ENCODE measurements at places on chromosomes 5 and 9.

GRCh38 chr5:77214151-77214550 lies 3.7 kb downstream of the PDE8B start:
- DNase-seq, result no peak

- no peak for DNase-seq
These were observed 116.0 kb downstream of the AUH start for GRCh38 chr9:91245431-91246313.

DNA sequence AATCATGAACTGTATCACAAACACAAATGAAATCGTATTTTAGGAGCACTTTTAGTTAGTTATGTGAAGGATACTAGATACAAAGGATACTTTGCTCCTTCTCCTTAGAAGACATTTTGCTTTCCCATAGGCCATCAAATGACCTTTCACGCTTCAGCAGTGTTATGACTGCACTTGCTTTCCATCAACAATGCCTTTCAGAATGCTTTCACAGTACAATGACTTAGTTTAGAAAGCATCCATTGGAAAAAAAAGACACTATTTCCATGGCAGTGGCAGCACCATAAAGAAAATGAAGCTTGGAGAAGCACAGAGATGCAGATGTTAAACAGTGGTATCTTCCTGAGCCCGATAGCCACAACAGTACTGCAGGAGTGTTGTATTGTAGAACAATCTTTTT lies 203.9 kb downstream of the PCSK1 start:
- no peak for DNase-seq

DNA sequence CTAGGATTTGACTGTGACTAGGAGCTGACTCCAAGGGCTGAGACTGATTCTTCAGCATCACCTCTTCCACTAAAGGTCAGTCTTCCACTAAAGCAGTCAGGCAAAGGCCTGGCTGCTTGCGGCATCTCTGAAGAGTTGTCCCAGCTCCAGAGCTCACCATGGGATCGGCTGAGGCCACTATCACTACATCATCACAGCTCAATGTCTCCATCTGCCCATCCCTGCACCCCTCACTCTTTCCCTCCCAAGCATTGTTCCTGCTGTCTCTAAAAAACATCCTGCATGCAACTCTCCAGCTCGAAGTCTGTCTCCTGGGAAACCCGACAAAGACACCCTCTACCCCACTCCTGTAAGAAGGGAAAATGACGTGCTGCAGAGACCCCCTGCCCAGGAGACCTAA lies 15.5 kb upstream of the WWC1 start:
- DNase-seq, result no peak

DNA sequence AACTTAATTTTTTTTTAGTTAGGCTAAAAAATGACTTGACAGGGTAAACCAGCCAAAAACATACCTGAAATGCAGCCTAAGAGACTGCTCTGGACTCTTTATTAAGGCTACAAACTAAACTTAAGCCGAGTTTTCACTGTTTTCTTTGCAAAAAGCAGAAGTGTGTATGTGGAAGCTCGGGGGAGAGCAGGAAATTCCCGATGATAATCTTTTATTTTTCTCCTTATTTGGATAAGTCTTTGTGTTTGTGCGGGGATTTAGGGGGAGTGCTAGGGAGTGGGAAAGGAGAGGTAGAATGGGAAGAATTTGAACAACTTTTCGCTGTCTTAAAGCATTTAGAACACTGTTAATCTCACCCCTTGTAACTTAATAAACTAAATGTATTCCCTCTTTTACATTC lies 30.7 kb upstream of the GPR21 start:
- peak; percentile 12 for DNase-seq

GRCh38 chr9:113581865-113582697 lies 118.6 kb downstream of the RGS3 start:
- no peak for DNase-seq

- DNase-seq, result no peak
These were observed 137.6 kb downstream of the CCDC192 start for GRCh38 chr5:127840809-127841208.

GRCh38 chr5:72703876-72704275 lies 112.6 kb upstream of the TNPO1 start:
- DNase-seq, result no peak

GRCh38 chr5:154505567-154505966 lies 27.5 kb upstream of the HAND1 start:
- no peak for DNase-seq

DNA sequence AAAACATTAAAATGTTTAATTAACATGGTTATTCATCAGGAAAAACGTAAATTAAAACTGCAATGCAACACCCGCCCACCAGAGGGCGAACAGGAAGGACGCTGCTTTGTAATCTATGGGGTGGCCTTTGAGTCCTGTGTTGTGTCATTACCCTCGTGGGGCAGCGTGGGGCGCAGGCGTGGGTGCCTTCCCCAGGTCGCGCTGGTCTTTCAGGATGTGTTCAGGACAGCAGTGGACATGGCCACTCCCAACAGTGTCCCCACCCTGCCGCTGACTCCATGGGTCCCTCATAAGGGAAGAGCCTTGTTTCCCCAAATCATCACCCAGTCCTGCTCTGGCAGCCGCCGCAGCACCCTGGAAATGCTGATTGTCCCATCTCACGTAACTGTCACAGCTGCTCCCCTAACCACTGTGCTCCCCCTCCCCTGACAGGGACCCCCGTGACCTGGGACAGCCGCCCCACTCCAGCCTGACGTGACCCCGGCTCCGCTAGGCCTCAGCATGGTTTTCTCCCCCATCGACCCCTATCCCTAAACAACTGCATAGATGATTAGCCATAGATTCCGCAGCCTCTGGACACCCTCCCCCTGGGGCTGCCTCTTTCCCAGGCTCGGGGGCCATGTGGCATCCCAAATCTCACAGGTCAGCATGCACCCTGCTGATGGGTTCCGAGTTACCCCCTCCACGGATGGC lies 36.4 kb downstream of the GLT6D1 start:
- no peak for DNase-seq

- DNase-seq, result no peak
These were observed 71.3 kb downstream of the GDA start for GRCh38 chr9:72220589-72220988.

- no peak for DNase-seq
These were observed 6.7 kb upstream of the AQP3 start for GRCh38 chr9:33453999-33454660.

DNA sequence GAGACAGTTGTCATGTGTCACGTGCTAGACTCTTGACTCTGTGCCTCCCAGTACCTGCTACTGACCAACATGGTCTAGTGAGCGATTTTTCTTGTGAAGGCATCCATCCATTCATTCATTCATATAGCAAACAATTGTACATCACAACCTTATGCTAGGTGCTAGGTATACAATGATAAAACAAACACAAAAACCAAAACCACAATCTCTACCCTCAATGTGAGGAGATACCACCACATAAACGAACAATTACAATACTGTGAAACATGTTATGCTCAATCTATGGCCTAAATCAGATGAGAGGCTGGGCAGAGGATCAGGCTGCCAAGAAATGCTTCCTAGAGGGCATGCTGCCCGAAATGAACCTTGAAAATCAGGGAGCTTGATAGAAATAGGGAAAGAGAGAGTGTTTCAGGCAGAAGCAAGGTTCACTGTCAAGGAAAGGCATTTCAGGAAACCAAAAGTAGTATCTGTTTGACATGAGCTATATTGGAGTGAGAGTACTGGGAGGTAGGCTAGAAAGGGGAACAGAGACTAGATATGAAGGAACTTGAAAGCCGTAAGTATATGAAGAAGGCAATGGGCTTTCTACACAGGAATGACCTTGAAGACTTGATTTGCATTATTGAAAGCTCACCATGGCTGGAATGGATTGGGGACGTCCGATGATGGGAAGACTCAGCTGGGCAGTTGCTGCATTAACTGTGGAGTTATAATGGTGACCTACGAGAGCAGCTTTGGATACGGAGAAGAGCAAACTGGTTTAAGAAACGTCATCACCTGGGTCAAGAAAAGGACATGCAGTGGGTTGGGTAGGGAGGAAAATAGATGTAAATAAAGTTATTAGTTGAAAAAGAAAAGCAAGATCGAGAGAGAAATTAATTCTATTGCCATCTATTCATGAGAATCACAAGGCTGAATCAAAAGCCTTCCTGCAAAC lies 90.1 kb downstream of the THBS4 start:
- no peak for DNase-seq

DNA sequence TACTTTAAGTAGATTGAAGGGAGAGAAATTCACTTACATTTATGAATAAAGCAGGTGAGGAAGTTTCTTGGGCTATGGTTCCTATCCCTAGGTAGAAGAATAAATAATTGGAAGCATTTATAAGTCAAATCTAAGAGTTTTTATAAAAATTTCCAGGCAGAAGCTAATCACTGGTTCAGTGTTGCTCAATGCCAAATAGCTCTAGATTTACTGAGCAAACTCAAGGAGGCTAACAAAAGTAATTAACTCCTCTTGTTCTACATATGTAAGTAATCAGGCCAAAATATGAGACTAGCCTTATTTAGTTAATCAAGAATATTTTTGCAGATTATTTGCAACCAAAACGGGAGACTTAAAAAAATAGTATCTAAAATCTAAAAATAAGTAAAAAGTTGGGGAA lies 472.3 kb downstream of the PLK2 start:
- no peak for DNase-seq

- no peak for DNase-seq
These were observed 1.3 kb downstream of the TEX53 start for GRCh38 chr9:114656301-114656700.

- no peak for DNase-seq
These were observed 141.9 kb upstream of the SLC12A2 start for GRCh38 chr5:127941646-127942045.

DNA sequence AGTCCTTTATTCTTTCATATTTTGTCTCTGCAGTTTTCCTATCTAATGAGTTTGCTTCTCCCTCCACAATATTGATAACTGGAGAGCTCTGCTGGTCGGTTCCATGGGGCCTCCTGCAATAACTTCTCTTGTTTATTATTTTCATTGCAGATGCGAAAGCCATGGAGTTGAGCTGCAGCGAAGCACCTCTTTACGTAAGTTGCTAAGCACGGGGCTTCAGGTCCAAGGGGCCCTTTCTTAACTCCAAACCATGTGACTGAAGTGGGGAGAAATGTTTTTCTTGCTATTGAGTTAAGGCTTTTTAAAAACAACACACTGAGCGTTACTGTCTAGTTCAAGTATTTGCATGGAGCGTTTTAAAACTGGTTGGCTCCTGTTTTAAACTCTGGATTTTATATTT lies 58.7 kb downstream of the ARHGEF28 start:
- no peak for DNase-seq

- no peak for DNase-seq
These were observed 111.5 kb upstream of the ANKRD55 start for GRCh38 chr5:56344594-56344993.

DNA sequence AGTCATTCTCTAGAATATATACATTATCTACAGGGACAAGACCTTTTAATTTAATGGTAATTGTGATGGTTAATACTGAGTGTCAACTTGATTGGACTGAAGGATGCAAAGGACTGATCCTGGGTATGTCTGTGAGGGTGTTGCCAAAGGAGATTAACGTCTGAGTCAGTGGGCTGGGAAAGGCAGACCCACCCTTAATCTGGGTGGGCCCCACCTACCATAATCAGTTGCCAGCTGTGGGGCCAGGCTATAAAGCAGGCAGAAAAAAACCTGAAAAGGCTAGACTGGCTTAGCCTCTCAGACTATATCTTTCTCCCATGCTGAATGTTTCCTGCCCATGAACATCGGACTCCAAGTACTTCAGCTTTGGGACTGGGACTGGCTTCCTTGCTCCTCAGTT lies 112.2 kb upstream of the SMC2 start:
- no peak for DNase-seq

GRCh38 chr9:132146039-132146438 lies 15.8 kb upstream of the NTNG2 start:
- no peak for DNase-seq

- DNase-seq, result no peak
These were observed 584.3 kb upstream of the TUSC1 start for GRCh38 chr9:26262421-26263107.

DNA sequence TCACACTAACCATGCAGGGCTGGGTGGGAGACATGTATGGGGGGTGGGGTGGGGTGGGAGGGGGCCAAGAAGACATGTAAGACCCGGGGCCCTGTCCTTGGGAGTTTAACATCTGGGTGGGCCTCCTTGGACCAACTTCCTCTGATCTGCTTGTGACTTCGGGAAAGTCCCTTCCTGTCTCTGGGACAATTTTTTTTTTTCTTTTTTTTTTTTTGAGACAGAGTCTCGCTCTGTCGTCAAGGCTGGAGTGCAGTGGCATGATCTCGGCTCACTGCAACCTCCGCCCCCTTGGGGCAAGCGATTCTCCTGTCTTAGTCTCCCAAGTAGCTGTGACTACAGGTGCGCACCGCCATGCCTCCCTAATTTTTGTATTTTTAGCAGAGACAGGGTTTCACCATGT lies 23.8 kb upstream of the IER5L start:
- no peak for DNase-seq

GRCh38 chr5:157290981-157291711 lies 25.2 kb downstream of the CYFIP2 start:
- DNase-seq, result no peak

DNA sequence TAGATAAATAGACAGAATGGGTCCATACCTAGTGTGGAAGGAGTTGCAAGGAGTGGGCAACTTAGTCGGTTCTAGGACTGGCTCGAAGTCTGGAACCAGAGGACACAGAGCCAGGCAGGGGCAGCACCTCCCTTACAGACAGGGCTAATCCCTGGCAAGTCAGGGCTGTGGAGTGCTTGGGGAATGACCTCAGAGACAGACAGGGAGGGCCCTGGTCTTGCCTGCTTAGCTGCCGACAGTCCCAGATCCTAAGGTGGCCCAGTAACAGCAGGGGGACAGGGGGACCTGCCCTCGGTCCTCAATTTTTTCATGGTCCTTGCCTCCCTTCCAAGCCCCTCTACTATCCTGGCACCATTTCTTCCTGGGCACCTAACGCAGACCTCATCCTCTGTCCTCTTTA lies 222.4 kb upstream of the TNC start:
- no peak for DNase-seq

GRCh38 chr5:159051421-159052282 lies 48.1 kb downstream of the EBF1 start:
- no peak for DNase-seq

DNA sequence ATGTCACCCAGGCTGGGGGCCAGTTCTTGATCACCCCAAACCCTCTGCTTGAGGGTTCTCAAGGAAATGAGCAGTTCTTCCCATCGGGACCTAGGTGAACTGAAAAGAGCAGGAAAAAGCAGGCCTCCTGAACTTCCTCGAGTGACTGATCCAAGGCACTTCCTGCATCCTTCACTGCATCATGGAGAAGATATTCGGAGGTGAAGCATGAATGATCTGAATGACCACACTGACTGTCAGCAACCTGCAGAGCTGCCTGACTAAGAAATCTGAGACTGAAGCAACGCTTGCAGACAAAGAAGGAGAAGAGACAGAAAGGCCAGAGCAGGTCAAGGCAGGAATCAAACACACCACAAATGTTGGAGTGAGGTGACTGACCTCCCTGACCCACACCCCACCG lies 420.2 kb downstream of the AGTPBP1 start:
- DNase-seq, result no peak

GRCh38 chr9:83978992-83979811 lies 813 bp downstream of the HNRNPK start:
- DNase-seq, result no peak
